Muscle of back (tissue), 13 donors: ENCODE measurements at places on chromosomes 7 and 10.

DNA sequence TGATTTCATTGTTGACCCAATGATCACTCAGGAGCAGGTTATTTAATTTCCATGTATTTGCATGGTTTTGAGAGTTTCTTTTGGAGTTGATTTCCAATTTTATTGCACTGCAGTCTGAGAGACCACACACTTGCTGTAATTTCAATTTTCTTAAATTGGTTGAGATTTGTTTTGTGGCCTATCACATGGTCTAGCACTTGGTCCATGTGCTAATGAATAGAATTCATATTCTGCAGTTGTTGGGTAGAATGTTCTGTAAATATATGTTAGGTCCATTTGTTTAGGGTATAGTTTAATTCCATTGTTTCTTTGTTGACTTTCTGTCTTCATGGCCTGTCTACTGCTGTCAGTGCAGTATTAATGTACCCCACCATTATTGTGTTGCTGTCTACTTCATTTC is 36.3 kb upstream of the PPP1R9A start:
- DNase-seq = no peak

DNA sequence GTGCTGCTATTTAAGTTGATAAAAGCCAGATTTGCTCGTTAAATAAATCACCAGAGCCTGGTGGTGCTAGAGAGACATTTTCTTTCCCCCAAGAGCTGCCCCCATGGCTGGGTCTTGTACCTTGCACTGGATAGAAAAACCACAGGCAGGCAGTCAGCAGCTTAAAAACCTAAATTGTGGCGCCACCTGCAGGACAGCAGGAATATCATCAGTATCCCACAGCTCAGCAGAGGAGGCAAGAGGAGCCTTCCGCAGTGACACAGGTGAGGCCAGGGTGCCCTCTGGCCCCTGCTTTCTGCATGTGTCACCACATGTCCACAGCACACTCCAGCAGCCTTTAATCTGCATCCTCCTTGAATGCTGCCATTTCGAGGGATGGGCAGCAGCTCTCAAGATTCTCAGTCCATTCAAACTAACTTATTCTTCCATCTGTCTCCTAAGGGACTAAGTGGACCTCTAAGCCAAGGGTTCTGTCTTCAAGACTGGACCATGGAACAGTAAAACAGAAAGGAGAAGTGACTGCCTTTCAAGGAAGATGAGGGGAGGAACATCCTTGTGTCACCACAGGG is 4.5 kb upstream of the PLXNA4 start:
- peak; percentile 86 for DNase-seq

DNA sequence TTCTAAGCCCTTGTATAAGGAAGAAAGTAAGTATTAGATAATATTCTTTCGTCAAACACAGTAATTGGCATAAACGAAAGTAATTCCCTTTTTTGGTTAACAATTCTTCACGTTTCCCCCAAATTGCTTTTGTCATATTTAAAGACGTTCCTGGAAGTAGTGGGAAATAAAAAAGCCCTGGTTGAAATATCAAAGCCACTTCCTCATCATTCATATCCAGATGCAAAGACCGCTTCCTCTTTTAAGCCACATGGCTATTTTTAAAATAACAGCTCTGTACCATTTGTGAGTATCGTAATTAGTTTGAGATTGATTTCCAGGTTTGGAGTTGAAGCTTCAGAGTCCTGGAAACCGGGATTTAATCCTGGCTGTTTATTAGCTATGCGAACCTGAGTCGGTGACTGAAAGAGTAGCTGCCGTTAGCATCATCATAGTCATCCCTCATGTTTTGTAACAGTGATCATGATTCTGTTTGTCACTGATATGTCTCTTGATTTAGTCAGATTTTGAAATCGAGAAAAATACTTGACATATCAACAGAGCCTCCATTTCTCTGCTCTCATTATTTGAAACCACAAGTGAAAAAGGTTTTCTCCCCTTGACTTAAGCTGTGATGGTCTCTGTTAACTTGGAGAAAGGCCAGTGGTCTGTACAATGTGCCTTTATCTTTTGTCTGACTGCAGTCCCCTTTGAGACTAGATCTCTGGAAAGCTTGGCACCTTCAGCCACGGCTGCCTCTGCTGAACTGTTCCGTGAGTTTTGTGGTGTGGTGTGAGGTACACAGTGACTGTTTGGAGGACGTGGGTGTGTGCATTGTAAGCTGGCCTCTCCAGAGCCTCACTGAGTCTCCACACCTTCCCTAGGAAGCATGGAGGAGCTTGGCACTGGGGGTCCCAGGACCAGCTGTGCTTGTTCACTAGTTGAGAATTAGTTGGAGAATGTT is 18.1 kb downstream of the OPTN start:
- no peak for DNase-seq

- no peak for DNase-seq
Measured at GRCh38 chr7:22633954-22634474, 93.0 kb upstream of the IL6 start.

GRCh38 chr7:111883241-111883640 is 320.9 kb upstream of the IMMP2L start:
- no peak for DNase-seq

GRCh38 chr7:100152937-100153666 is 4.4 kb downstream of the LAMTOR4 start:
- DNase-seq = no peak

DNA sequence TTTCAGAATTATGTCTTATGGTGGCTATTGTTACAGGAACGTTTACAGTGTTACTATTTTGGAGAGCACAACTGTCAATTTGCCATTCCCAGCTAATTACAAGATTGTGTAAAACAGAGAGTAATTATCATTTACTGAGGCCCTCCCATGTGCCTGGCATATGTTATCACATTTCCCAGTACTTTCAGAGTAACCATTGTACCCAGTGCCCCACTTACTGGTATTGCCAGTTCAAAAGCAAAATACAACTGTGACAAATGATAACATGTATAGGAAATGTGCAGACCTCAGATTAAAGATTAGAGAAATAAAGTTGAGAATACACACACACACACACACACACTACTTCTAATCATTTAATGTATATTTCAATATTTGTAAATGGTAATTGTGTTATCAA is 572.5 kb downstream of the POM121L12 start:
- no peak for DNase-seq

DNA sequence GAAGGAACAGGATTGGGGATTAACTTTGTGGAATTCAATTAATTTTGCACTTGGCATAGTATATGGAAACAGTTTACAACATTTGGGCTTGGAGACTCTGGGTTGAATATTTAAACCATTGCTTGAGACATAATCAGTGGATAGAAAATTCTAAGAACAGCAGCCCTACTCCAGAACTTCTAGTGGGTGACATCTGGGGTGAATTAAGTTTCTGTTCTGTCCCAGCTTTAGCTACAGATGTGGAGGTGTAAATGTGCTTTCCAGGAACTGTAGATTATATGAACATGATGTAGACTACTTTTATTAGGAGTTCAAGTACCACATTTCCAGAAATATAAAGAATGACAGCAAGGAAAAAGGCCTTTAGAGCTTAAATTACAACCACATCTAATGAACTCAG is 51.9 kb upstream of the SKAP2 start:
- no peak for DNase-seq

GRCh38 chr10:60536529-60537114 is 146.9 kb upstream of the ANK3 start:
- peak; percentile 27 for DNase-seq

DNA sequence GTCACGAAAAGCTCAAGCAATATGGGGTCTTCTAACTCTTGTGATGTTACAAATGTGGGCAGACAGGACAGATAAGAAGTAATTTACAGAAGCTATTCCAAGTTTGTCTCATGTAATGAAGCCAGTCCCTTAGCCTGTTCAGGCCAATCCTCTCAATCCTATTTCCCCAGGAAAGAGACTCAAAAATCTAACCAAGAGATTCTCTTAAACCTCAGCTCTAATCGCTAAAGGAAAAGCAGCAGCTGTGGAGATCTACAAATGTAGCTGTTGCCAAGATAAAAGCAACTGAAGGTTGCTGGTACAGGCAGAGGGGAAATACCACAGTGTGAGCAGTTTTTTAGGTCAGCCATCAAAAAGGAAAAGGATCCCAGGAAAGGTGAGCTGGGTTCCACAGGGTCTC is 39.3 kb downstream of the ANK3 start:
- DNase-seq = no peak

GRCh38 chr7:5388273-5388901 is 35.2 kb downstream of the TNRC18 start:
- DNase-seq = no peak

DNA sequence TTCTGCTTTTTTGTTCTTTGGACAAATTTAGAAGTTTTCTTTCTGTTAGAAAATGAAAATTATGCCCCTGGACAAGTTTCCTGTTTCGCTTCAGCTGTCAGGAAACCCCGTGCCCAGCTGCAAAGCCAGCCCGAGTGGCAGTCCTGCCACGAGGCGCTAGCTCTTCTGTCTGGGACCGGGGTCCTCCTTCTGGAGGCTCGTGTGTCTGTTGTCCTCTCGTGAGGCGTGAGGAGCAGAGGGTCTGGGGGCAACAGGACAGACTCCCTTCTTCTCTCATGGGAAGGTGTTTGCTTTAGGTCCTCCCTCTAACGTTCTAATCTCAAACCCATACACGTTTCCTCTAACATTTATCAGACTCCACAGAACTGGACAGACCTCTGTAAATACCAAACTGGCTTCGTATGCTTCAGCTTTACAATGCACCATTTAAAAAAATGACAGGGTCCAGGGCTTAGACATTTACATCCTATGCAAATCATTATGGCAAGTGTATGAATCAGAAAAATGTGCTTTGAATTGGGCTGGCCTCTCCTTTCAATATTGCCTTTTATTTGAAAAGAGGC is 184.5 kb upstream of the SHH start:
- DNase-seq = no peak

DNA sequence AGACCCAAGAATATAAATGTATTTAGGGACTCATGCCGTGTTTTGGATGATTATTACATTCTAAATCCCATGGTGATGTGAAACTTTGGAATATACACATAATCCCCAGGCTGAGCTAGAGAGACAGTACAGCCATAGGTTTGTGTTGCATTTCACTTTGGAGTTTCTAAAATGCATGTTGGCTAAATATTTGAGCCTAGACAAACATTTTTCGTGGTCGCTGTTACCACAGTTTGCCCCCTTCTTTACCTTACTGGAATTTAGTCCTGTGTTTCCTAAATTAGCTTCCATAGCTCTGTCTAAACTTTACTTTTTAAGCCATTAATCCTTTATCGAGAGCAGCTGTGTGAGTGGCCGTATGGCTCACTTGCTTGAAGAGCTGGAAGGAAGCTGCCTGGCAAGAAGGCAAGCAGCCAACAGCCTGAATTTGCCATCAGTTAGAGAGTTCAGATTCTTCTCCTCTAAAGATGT is 192.0 kb downstream of the BICC1 start:
- DNase-seq = peak; percentile 55
